ENCODE measurements at places on chromosomes 3 and 15.

GRCh38 chr3:149992416-149993058, 21.8 kb upstream of the PFN2 start:
- DNase-seq: no peak

- DNase-seq: no peak
These were observed 315.9 kb downstream of the FEZF2 start for GRCh38 chr3:62057339-62058047.

DNA sequence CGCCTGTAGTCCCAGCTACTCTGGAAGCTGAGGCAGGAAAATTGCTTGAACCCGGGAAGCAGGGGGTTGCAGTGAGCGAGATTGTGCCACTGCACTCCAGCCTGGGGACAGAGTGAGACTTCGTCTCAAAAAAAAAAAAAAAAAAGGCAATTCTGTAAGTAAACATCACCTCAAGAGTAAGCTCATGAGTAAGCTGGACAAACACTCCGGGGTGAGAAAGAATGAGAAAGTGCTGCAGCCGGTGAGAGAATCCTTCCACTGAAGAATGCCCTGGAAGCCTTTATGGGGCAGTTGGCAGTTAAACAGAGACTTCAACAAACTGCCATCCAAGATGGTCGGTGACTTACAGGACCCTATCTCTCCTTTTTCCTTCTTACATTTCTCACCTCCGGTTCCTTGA, 47.5 kb downstream of the FEZF2 start:
- DNase-seq: peak; percentile 10

GRCh38 chr3:44424758-44425157, 52.7 kb downstream of the ZNF445 start:
- DNase-seq: no peak

DNA sequence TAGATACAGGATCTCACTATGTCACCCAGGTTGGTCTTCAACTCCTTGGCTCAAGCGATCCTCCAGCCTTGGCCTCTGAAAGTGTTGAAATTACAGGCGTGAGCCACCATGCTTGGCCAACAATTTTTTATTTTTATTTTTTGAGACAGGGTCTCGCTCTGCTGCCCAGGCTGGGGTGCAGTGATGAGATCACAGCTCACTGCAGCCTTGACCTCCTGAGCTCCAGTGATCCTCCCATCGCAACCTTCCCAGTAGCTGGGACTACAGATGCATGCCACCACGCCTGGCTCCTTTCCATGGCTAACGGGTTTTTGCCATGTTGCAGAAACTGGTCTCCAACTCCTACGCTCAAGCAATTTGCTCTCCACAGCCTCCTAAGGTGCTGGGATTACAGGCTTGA, 20.2 kb upstream of the PIK3CB start:
- DNase-seq: no peak

- no peak for DNase-seq
These were observed 38.4 kb upstream of the FOXB1 start for GRCh38 chr15:59965741-59966140.

DNA sequence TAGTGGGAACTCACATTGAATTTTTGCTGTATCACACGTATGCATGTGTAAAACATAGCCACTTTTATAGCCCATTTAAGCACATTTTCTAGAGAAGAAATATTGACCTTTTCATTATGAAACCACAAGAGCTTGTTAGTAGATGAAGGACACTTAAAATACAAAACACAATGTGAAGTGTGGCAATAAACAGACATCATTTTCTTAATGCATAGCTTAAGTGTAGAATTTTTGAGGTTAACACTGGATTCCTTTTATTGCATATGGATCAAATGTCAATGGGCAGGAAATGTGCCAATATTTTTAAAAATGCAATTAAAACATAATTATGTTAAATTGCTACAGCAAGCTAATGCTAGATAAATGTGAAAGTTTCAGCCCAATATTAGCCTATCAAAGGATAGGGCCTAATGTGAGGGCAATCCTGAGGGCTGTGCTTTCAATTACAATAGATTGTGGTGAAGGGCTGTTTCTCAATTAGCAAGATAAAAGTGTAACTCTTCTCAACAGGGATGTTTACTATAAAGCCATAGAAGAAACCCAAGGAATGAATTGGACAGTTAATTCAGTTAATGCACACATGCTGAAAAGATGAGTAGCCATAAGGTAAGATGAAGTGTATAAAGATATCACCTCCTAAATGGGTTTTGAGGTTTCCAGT, 489.0 kb upstream of the CDIN1 start:
- DNase-seq: no peak

GRCh38 chr3:184582646-184583577, 21.3 kb downstream of the EPHB3 start:
- DNase-seq: no peak

DNA sequence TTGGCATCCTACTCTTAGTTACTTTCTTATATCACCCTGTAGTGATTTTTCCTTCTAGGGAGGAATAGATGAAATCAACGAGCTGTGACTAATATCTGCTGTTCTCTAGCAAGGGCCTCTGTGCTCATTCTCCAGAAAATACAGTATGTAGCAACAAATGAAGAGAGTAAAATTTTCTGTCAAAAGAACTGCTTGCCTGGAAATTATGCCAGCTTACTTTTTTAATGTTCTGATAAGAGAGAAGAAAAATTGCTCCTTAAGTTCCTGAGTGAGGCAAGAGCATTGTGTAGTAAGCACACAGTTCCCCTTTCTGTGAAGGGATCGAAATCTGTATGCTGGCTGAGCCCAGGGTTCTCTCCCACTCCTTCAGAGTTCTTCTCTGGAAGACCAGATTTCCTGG, 51.4 kb upstream of the GK5 start:
- no peak for DNase-seq

GRCh38 chr3:132448216-132448961, 31.1 kb downstream of the DNAJC13 start:
- peak; percentile 28 for DNase-seq

DNA sequence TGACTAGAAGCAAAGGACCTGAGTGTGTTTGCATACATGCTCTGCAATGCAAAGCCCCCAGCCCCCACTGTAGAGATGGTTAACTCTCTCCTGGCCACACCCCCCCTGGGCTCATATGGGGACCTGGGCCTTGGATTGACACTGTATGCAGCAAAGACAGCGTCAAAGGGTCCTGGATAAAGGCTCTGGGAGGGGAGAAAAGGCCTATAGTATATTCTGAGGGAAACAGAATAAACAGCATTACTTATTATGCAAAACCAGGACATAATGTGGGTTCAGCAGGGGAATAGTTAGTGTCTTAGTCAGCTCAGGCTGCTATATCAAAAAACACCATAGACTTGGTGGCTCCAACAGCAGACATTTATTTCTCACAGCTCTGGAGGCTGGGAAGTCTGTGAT, 158.7 kb downstream of the APBA2 start:
- no peak for DNase-seq

- DNase-seq: no peak
These were observed 33.3 kb upstream of the FGD5 start for GRCh38 chr3:14785207-14786155.

- DNase-seq: no peak
These were observed 27.7 kb downstream of the RAB7A start for GRCh38 chr3:128753715-128754114.

All from stomach (tissue), 19 donors.